HCT116 (cell line): ENCODE measurements at places on chromosomes 2 and 18. TPM values are rescaled to one million over a fixed set of nuclear protein-coding genes. Genes with fewer than 3 reads are reported as not detected.

The SERPINB10 gene
- not detected for total RNA-seq

DNA sequence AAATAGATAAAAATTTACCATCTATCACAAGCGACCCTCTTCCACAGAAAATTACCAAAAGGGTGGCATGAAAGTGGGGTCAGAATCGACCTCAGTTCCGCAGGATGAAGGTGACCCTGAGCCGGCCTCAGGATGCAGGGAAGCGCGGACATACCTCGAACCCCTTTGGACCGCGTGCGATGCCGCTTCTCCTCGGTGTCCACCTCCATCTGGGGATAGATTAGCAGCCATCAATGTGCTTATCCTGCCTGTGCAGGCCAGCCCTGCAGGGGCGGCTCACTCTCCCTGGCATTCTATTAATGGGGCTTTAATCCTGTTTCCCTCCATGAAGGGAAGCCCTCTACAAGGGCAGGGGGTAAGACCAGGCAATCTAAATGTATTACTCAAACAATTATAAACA, 235.3 kb upstream of the PXDN start:
- H3K4me3 ChIP-seq = no peak overlapping the region
- no peak overlapping the region for H3K27ac ChIP-seq
- H3K4me1 ChIP-seq = no peaks in the 10 kb centered on the region
- no peaks in the 10 kb centered on the region for H3K36me3 ChIP-seq

- peaks cover 11% of the 10 kb centered on the region for H3K36me3 ChIP-seq
- no peaks in the 10 kb centered on the region for H3K27me3 ChIP-seq
- no peak overlapping the region for H3K4me3 ChIP-seq
Observed at GRCh38 chr18:12333506-12334290, 25.7 kb downstream of the TUBB6 start.

DNA sequence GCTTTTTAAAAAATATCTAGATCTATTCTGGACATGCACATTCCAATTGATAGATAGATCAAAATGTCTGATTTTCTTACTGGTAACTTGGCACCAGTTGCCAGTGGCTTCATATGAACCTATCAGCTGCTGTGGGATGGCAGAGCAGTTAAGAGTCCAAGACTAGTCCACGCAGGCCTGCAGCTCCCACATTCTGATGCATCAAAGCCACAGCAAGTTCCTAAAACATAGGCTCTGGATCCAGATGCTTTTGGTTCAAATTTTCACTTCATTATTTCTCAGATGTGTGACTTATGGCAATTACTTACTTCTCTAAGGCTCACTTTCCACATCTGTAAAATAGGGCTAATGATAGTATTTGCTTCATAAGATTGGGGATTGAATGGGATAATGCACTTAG, 48.0 kb upstream of the CYP1B1 start:
- no peaks in the 10 kb centered on the region for H3K27me3 ChIP-seq
- no peak overlapping the region for H3K27ac ChIP-seq
- no peak for DNase-seq
- H3K36me3 ChIP-seq = no peaks in the 10 kb centered on the region

The TTL gene
- total RNA-seq = 58.7 TPM

The ABCG5 gene
- total RNA-seq = not detected

DNA sequence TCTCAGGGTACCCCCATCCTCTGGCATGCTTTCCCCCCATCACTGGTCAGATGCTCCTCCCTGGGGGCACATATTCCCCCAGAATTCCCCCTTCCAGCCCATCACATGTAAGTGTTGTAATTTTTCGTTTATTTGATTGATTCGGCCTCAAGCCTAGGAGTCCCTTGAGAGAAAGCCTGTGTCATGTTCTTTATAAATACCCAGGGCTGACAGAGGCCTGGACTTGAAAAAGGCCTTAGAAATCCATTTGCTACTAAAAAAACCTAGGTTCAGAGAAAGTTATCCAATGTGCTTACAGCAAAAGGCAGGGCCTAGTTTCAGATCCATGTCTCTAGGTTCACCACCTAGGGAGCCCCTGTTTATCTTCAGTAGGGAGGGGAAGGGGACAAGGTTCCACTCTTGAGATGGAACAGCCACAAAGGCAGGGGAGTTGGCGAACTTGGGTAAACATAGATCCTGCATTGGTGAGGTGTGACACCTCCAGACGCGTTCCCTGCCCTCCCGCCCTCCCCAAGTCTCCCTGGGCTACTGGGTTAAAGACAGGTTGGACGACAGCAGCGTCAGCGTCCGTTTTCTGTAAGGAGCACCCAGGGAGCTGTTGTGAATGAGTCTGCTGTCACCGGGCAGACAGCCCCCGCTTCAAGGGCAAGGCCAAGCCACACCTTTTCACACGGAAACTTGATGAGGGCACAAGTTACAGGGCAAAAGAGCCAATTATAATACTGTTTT, 147.8 kb downstream of the EN1 start:
- H3K27ac ChIP-seq = no peak overlapping the region
- peaks cover 5% of the 10 kb centered on the region; the same call in 1 of the 2 replicates for H3K27me3 ChIP-seq
- no peak for DNase-seq
- 0 out of 2 replicates have a peak, but pooled peaks cover 7% of the 10 kb centered on the region for H3K4me1 ChIP-seq
- H3K4me3 ChIP-seq = no peak overlapping the region

GRCh38 chr2:229856413-229856812, 65.4 kb downstream of the TRIP12 start:
- H3K27ac ChIP-seq = no peak overlapping the region

The NDC80 gene
- 46.0 TPM for total RNA-seq

The SRD5A2 gene
- total RNA-seq = not detected

- peak; percentile 48 for DNase-seq
- H3K4me1 ChIP-seq = no peaks in the 10 kb centered on the region
- H3K36me3 ChIP-seq = no peaks in the 10 kb centered on the region
Observed at GRCh38 chr2:68925295-68925896, 27.3 kb downstream of the GKN2 start.

DNA sequence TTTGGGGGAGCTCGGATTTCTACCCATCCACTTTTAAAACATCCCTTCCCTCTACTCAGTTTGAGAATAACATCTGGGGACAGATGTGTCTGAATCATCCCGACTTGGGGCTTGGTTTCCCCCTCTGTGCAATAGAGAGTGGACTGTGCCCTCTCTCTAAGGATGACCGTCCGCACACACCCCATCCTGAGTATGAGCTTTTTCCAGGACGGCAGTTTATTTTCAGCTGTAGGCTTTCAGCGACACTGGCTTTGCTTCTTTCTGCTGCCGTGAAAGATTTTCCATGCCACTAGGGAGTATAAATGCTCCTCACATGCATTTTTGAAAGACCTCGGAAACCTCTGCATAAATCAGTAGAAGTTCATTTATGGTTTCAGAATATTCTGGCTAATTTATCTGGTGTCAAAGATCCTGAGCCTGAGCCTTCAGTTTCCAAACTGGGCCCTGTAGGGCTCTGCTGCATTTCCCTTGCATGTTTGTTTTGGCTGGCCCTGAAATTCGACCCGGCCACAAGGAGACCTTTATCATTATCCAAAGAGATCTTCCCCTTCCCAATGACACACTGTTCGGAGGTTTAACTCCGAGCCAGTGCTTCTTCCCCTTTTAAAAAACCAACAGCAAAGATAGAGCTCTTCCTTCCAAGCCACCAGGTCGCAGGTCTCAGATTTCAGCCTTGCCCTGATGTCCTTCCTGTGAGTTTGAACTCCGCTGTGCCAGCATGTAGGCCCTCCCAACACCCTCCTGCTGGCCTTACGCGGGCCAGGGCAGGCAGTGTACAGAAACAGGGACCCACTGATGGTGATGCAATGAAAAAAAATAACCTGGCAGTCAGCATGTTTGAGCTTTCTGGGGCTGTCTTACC, 53.3 kb downstream of the FECH start:
- no peak for DNase-seq
- H3K27ac ChIP-seq = no peak overlapping the region
- H3K36me3 ChIP-seq = no peaks in the 10 kb centered on the region
- H3K4me3 ChIP-seq = no peak overlapping the region
- no peaks in the 10 kb centered on the region for H3K4me1 ChIP-seq

- no peaks in the 10 kb centered on the region; the same call in 1 of the 2 replicates for H3K36me3 ChIP-seq
- no peak overlapping the region for H3K4me3 ChIP-seq
- peaks cover 52% of the 10 kb centered on the region for H3K27me3 ChIP-seq
Observed at GRCh38 chr2:30759481-30759880, 47.8 kb downstream of the CAPN13 start.

The CWC22 gene
- 24.7 TPM for total RNA-seq

GRCh38 chr18:703213-703967, 9.0 kb downstream of the ENOSF1 start:
- H3K36me3 ChIP-seq = peaks cover 18% of the 10 kb centered on the region
- no peaks in the 10 kb centered on the region for H3K27me3 ChIP-seq
- peaks cover under 1% of the 10 kb centered on the region; the same call in 1 of the 2 replicates for H3K4me1 ChIP-seq
- no peak overlapping the region for H3K27ac ChIP-seq
- no peak for DNase-seq

- no peaks in the 10 kb centered on the region for H3K4me1 ChIP-seq
- no peak overlapping the region for H3K27ac ChIP-seq
Observed at GRCh38 chr18:54013452-54013851, 211.0 kb downstream of the MBD2 start.

DNA sequence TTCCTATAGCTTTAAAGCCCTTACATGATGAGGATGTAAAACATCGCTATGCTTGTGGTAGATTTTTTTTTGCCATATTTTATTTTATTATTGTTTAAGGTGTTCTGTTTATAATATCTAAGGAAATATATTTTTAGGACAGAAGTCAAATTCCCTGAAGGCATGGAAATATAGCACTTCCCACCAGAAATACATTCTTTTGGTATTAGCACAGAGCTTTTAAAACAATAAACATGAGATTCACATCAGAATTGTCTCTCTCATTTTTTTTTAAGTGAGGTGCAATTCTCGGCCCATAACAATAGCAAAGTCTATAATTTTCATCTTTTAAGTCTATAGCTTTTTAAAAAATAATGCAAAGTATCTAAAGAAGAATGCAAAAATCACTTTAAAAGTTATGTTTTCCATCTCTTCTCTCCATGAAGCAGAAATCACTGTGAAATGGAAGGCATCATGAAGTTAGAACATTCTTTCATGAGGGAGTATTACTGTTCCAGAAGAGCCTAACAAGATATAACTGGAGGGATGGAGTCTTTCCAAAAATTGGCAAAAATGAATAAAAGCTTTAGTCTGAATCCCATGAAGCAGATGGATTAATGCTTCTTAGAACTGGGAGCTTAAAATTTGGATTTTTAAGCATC, 283.6 kb upstream of the TRIB2 start:
- H3K36me3 ChIP-seq = no peaks in the 10 kb centered on the region
- no peak overlapping the region for H3K4me3 ChIP-seq
- no peak for DNase-seq
- H3K4me1 ChIP-seq = no peaks in the 10 kb centered on the region

DNA sequence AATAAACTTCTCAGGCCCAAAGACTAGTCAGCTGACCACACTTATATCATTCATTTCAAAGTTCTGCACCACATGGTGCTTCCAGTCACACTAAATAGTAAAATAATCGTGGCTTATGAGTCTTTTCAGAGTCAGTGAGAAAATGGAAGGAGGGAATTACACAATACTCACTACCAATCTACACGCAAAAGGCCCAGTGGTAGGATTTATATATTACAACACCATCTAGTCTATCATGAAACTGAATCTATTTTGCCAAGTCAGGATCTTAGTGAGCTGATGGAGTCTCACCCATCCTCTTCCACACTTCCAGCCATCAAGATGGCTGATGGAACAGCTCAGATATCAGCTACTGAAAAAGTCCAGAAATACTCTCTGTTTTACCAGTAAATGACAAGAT, 21.9 kb downstream of the INO80D start:
- H3K4me1 ChIP-seq = no peaks in the 10 kb centered on the region
- H3K4me3 ChIP-seq = no peak overlapping the region
- no peak overlapping the region for H3K27ac ChIP-seq
- H3K36me3 ChIP-seq = no peaks in the 10 kb centered on the region
- H3K27me3 ChIP-seq = no peaks in the 10 kb centered on the region
- DNase-seq = no peak

GRCh38 chr18:55321265-55322177, 266.5 kb downstream of the TCF4 start:
- H3K4me1 ChIP-seq = no peaks in the 10 kb centered on the region
- no peak for DNase-seq
